Cortex of kidney (tissue), 1 donor: ENCODE measurements at places on chromosomes 13 and 19.

- DNase-seq: no peak
These were observed 1327.7 kb downstream of the EFNB2 start for GRCh38 chr13:105207572-105208293.

DNA sequence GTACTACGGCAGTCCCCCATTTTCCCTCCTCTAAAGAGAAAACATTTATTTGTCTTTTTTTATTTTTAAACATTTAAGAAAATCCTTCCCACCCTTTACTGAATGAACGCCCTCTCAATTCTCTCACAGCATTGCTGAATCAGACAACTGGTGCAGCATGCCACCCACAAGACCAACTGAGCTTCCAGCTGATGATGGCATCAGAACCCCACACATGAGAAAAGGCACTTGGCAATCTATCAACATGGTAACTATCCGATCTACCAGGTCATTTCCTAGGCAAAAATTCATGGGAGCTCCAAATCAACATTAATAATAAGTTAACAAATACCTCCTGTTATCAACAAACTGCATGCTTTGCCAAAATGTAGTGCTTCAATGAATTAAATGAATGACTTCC lies 43.1 kb downstream of the LHFPL6 start:
- DNase-seq: no peak

- DNase-seq: no peak
These were observed 281.2 kb downstream of the FOXO1 start for GRCh38 chr13:40384976-40385857.

- DNase-seq: no peak
These were observed 17.3 kb downstream of the TEX29 start for GRCh38 chr13:111337741-111338140.

DNA sequence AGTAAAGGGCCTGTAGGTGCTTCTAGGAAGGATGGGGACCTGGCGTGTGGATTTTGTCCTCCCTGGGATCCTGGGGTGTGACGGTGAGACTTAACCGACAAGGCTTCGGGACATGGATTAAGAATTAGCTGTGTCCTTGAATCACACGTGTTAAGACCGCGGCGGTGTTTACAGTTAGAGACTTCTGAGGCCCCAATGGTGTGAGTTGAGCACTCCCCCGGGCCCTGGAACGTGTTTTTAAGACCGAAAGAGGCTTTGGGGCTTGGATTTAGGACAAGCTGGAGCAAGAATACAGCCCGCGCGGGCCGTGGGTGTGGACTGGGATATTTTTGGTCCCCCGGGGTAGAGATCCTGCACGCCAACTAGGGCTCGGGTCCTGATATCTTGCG lies 1.2 kb upstream of the SLC27A1 start:
- no peak for DNase-seq

DNA sequence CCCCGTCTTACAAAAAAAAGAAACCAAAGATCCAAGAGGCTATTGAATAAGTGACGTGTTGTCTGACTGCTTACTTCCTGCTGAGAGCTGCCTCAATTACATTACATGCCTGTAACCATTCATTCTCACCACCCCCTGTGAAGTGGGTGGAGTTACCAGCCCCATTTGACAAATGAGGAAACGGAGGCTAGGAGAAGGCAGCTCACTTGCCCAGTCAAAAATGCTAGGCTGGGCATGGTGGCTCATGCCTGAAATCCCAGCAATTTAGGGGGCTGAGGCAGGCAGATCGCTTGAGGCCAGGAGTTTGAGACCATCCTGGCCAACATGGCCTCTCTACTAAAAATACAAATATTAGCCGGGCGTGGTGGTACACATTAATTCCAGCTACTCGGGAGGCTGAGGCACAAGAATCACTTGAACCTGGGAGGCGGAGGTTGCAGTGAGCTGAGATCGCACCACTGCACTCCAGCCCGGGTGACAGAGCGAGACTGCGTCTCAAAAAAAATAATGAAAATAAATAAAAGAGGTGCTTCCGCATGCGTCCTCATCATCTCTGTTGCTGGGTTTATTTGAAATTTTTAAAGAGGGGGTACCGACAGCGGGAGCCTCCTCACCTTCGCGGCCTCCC lies 499 bp downstream of the LSM7 start:
- DNase-seq: no peak

- DNase-seq: no peak
These were observed 7.8 kb downstream of the CPB2 start for GRCh38 chr13:46097015-46097414.

- DNase-seq: no peak
These were observed 725 bp downstream of the FAM124A start for GRCh38 chr13:51222686-51223559.

DNA sequence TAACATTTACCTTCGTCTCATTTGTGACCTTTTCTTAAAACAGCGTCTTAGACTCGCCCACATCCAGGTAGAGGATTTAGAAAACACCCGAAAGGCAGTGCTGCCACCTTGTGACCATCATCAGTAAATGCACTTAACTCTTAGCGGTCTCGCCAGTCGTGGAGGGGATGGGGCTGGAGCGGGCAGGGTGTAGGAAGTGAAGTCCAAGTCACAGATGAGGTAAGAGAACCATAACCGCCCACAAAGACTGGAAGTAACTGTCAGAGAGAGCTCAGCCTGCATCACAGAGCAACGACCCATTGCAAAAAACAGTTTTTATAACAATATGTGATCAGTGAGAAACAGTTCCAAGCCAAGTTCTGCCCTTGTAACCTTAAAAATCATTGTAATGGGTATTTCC lies 10.7 kb upstream of the CEACAM3 start:
- no peak for DNase-seq

- no peak for DNase-seq
These were observed 234.2 kb downstream of the PCDH17 start for GRCh38 chr13:57865600-57866294.

GRCh38 chr13:78326633-78327032 lies 276.7 kb downstream of the POU4F1 start:
- no peak for DNase-seq

DNA sequence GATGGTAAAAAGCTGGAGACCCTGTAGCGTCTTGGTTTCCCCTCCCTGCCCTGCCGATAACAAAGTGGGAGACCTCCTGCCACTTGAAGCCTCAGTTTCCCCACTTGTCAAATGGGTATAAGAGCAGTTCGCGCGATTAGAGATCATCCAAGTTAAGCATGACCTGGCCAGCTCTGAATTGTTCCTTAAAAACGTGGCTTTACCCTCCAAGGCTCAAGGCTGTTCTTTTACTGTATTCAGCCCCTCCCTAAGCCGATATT lies 421 bp downstream of the TNPO2 start:
- no peak for DNase-seq

DNA sequence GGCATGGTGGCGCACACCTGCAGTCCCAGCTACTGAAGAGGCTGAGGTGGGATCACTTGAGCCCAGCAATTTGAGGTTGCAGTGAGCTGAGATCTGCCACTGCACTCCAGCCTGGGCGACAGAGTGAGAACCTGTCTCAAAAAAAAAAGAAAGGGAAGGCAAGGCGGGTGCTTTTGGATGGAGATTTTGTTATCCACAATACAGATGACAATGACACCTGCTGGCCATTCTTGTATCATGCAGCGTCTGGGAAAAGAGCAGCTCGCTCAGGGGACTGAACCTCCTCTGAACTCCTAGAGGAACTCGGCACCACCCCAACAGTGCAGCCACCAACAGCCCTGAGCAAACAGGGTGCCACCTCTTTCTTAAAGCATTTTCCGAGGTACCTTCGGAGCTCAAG lies 22.8 kb downstream of the HAUS8 start:
- DNase-seq: no peak

DNA sequence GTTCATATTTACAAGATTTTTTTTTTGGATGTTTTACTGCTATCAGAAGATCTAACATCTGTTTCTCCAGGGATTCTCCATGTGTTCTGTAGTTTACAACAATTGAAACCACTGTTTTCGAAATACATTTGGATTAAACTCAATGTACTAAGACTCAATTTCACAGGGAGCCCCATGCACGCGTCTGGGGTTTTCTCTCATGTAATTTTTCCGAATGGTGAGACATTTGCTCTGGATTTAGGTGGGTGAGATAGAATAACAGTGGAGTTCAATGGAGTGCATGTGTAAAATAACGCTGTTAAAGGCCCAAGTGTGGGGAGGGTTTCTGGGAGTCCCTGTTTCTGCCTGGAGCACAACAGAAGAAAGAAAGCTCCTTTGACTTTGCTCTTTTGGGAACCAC lies 330.3 kb downstream of the TSHZ3 start:
- DNase-seq: no peak

GRCh38 chr13:28299916-28300315 lies 161.6 kb downstream of the PAN3 start:
- DNase-seq: no peak

- DNase-seq: no peak
These were observed at the start of gene TMC4 for GRCh38 chr19:54172471-54173358. Gene TMC4 (minus strand): TSS chr19:54173160. CDS start chr19:54173117, 43 bp downstream.

DNA sequence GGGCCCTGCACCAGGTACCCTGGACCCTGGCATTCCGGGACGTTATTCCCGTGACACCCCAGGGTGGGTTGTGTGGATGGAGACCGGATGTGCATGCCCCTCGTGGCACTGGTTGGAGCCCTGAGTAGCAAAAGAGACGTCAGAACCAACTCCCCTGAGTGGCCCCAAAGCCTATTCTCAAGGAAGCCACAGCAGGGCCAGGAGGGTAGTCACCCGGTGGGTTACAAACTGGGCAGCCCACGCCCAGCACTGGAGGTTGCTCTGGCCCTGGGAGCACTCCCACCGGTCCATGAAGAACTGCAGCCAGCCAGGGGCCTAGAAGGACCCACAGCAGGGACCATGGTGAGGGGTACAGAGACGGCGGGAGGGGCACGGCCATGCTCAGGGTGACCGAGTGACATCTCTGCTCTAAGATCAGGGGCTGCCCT lies 7.5 kb downstream of the KLF16 start:
- no peak for DNase-seq

DNA sequence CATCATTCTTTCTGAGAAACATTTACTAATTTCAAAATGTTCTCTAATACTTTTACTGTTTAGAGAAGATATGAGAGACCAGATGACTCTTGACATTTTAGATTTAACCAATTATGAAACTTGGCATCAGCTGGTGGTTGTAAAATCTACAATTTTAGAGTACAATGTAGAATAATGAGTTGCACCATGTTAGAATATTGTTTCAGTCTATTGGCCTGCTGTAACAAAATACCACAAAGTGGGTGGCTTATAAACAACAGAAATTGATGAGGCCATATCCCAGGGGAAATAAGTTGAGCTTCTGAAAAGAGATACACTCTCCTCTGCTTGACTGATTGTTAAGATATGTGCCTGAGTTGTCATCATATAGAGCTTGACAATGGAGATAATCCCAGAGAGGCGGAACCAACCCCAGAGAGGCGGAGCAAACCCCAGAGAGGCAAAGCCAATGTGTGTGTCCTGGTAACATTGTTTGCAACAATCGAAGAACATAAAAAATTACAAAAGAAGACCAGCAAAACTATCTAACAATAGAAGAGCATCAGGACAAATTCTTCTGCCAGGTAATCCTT lies 373.0 kb upstream of the SLITRK1 start:
- no peak for DNase-seq

DNA sequence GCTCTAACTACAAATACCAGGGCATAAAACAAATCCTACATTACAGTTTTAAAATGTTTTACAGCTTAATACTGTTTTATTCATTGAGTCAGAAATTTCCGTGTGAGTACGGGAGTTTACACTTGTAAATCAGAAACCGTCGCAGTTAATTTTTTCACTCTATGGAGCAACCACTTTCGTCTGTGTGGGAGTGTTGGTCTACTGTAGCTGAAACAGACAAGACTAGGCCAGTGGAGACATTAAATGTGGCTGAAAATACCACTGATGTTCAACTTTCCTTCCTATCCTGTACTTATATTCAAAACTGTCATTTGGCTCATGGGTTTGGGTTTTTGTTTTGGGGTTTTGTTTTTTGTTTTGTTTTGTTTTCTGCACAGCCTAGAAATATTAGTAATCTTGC lies 268.7 kb downstream of the DCT start:
- no peak for DNase-seq

DNA sequence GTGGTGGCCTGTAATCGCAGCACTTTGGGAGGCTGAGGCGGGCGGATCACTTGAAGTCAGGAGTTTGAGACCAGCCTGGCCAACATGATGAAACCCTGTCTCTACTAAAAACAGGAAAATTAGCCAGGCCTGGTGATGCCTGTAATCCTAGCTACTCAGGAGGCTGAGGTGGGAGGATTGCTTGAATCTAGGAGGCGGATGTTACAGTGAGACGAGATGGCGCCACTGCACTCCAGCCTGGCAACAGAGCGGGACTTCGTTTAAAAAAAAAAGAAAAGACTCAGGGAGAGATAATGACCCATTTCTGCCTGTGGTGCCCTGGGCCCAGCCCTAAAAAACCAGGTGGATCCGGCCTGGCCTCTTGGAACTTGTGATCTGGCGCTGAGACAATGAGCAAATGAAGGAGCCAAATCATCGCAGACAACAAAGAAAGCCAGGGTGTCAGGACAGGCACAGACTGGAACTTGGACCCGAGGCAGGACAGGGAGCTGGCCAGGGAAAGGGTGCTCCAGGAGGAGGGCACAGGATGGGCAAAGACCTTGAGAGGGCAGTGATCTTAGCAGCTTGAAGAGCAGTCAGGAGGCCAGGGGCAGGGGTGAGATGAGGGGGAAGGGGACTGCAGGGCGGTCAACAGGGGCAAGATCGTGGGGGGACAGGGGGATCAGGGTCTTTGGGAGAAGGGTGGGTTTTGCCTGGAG lies 962 bp upstream of the JAK3 start:
- no peak for DNase-seq

DNA sequence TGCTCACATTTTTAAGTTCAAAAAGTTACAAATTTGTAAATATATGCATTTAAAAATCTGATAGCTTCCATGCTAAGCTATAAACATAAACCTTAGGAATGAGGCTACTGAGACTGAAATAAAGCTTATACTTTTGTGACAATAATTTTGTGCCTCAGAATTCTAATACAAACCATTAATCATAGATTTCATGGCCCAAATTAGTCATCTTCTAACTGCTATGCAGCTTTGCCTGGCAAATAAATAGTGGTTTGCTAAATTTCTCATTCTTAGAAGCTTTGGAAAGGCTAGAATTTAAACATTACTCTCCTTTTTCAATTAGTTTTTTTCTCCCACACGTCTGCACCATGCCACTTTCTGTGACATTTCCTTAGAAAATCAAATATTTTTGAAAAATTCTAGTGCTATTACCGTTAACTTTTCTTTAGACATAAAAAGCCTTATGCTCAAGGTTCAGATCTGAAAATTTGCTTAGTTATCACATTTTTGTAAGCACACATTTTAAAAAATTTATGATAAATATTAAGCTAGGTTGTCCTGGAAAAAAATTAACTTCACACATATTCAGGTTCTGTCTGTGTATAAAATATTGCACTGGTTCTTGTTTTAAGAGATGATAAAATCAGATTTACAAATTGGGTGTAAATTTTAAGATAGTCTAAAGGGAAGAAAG lies 46.9 kb downstream of the FNDC3A start:
- DNase-seq: no peak

DNA sequence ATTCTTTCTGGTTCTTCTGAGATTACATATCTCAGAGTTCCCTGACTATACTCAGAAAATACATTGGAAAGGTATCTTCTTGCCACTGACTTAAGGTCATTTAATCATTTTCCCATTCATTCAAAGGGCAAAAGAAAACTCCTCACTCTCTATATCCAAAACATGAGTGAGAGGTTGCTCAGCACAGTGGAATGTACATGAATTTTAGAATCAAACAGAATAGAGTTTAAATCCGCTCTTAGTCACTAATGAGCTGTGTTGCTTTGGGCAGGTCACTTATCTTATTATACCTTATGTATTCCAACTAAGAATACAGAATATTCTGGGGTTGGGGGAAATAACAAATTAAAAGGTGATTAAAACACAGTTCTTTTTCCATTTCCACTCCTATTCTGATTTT lies 452.6 kb upstream of the KLF12 start:
- no peak for DNase-seq
